ENCODE measurements at places on chromosomes 12 and 14.

- DNase-seq = no peak
Observed at GRCh38 chr12:55827806-55828205, 1.6 kb downstream of the DNAJC14 start.

DNA sequence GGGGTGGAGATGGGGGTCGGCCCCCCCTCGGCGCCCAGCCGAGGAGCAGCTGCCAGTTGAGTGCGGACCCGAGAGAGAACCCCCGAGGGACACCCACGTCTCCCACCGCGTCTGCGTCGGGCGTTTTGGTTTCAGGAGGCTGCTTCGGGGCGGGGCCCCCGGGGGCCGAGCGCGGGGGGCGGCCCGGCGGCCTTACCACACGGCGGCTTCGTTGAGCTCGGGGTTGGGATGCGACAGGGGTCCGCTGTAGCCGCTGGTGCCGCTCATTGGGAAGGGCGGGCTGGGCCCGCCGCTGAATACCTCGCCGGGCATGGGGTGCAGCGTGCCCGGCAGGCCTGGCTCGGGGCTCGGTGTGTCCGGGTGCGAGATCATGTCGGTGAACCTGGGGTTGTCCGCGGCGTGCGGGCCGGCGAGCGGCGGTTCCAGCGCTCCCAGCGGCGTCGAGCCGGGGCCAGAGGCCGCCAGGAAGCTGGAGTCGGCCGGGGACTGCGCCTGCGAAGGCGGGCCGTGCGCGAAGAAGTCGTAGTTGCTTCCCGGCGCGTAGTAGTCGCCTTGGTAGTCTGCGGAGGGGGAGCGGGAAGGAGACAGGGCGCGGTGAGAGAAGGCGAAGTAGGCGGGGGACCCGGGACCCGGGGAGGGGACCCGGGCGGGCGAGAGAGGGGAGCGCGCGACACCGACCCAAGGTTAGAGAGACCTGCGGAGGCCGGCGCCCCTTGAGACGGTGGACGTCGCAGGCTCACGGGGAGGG is 8.5 kb downstream of the LHX5 start:
- no peak for DNase-seq

- DNase-seq = peak; percentile 18
Observed at GRCh38 chr14:88168498-88169165, 154.4 kb downstream of the KCNK10 start.

DNA sequence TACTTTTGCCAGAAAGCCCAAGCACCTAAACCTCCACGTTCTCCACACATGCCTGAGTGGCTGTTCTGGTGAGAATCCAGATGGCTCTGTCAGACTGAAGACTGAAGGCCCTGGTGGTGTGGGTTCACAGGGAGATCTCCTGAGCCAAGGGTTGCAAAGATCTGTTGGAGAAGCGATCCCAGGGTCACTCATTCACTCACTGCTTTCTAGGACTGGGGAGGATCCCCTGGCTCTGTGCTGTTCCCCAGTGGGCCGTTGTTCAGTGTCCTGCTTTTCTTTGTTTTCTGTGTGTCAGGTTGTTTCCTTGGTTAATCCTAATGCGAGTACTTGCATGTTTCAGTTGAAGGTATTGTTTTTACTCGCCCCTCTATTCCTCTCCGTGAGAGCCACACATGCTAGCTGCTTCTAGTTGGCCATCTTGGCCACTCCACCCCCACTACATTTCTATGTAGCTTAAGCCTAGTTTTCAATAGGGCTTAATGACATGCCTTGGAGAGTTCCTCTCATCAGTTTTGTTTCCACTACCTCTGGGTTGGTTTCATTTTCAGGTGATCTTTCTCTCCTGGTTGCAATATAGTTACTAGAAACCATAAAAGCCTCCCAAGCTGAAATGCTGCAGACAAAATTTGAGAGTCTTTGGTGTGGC is 144.5 kb upstream of the SLC38A2 start:
- DNase-seq = no peak

DNA sequence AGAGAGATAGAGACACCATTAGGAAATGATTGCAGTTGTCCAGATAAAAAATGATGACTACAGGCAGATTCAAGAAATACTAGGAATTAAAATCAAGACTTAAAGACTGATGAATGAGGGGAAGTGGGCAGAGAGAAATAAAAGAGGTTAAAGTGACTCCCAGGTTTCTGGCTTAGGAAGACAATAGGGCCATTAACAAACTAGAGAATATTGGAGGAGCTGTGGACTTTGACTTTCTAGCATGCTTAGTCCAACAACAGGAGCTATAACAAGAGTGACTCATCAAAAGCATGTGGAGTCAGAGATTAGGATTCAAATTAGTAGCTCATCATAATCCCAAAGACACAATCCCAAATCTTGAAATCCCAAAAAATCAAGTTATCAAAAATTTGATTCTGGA is 101.5 kb downstream of the BMP4 start:
- no peak for DNase-seq

DNA sequence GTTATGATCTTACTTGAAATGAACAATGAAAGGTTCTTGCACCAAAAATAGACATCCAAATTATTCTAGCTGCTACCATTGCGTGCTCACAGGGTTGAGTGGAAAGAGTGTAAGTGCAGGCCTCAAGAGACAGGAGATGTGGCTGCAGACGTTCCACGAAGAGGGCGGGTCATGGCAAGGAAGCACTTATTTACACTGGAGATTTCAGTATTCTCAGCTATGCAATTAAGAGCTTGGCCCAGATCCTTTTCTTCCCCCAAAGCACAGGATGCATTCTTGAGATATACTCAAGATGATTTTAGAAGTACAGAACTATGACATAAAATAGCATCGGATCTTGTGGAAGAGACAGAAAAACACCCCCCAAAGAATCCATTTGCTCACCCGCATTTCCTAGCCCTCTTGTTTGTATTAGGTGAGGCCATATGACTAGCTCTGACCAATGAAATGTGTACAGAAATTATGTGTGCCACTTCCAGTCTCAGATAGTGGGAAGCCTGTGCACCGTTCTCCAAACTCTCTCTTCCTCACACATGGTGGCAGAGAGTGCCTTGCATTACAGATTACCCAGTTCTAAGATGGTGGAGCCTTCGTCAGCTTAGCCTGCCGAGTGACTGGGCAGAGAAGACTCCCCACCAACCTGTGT is 261.4 kb downstream of the TTC8 start:
- DNase-seq = no peak

DNA sequence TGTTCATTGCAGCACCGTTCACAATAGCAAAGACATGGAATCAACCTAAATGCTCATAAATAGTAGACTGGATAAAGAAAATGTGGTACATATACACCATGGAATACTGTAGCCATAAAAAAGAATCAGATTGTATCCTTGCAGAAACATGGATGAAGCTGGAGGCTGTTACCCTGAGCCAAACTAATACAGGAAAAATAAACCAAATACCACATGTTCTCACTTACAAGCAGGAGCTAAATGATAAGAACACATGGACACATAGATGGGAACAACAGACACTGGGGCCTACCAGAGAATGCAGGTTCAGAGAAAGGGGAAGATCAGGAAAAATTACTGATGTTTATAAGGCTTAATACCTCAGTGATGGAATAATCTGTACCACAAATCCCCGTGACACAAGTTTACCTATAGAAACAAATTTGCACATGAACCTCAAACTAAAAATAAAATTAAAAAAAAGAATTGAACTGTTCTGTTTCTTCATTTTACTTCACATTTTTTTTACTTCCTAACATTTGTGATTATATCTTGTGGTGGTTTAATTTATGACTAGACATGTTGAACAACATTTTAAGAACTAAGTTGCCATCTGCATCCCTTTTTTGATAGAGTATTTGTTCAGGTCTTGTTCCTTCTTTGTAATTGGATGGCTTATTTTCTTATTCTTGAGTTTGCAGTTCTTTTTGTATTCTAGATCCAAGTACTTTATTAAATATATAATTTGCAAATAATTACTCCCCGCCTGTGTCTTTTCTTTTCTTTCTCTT is 835.2 kb downstream of the FSCB start:
- DNase-seq = no peak

GRCh38 chr12:85626001-85626783 is 210.0 kb downstream of the RASSF9 start:
- DNase-seq = no peak

DNA sequence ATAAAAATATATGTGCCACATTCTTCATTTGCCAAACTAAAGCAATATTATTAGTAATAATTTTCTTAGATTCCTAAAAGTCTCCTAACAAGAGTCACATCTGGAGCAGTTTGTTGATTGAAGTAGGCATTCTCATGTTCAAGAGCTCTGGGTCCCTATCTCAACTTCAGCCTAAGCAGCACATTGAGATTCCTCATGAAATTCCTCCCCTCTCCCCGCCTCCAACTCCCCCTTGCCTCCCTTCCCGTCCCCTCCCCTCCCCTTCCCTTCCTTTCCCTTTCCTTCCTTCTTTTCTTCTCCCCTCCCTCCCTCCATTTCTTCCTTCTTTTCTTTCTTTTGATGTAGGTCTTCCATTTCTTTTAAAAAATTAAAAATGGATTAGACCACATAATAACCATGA is 48.7 kb upstream of the NAV3 start:
- DNase-seq = no peak

GRCh38 chr14:75769047-75769685 is 108.1 kb downstream of the TTLL5 start:
- DNase-seq = no peak

GRCh38 chr12:95465275-95465674 is 8.7 kb upstream of the METAP2 start:
- no peak for DNase-seq

GRCh38 chr12:122111089-122111641 is 32.6 kb downstream of the MLXIP start:
- DNase-seq = no peak

DNA sequence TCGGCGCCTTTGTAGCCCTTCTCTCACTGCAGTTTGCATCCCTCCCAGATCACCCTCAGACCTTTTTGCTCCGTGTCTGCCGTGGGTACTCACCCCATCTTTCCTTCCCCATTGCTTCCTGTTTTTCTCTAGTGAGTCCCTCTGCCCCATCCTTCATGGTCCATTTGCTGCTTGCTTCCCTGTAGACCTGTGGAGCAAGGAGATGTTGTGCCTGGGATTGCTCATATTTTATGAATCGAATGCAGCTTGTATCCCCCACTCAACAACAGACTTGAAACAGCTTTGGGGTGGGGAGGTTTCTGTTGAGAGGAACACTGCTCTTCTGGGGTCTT is 661 bp downstream of the DENR start:
- no peak for DNase-seq

DNA sequence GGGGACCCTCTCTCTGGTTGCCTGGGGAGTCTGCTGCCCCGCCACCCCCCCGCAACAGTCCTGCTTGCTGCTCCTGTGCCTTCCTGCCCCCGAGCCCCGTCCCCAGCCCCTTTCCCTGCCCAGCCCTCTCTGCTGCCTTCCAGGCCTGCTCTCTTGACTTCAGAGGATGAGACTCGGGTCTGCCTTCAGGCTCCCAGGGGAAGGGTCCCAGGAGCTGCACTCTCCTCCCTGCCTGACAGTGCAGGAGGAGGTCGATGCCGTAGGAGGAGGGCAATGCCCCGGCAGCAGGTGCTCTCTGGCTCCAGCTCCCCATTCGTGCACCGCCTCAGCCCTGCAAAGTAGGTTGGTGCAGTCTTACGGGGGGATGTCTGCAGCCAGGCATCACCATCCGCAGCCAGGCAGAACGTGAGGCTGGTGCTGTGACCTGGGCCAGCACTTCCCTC is 185.1 kb upstream of the C14orf180 start:
- DNase-seq = no peak

DNA sequence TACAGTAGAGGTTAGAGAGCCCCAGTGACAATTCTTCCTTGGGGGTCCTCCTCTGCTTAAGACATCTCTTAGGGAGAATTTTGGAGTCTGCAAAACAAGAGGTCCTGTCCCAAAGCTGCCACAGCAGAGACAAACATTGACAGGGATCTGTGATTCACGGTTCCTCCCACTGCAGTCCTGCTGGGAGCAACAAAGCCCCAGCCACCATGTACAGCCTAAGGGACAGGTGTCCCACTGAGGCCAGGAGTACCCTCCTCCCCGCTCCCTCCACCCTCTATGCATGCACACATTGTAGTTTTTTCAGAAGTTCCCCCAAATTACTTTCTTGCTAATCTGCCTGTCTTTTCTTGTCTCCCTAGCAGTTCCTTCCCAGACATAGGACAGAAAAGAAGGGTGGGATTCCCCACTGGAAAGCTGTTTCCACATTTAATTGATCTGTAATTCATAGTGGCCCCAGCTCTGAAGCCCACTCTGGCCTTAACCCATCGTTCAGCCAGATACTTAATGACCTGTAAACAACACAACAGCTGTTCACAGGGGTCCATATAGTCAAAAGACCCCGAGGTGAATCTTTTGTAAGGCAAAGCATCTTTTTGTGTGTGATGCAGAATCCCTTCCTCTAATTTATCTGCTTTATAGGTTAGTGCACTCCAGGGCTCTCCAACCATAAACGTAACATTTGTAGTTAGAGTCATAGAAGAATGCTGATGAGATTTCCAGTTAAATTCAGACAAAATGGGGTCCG is 13.9 kb upstream of the PRICKLE1 start:
- DNase-seq = no peak

DNA sequence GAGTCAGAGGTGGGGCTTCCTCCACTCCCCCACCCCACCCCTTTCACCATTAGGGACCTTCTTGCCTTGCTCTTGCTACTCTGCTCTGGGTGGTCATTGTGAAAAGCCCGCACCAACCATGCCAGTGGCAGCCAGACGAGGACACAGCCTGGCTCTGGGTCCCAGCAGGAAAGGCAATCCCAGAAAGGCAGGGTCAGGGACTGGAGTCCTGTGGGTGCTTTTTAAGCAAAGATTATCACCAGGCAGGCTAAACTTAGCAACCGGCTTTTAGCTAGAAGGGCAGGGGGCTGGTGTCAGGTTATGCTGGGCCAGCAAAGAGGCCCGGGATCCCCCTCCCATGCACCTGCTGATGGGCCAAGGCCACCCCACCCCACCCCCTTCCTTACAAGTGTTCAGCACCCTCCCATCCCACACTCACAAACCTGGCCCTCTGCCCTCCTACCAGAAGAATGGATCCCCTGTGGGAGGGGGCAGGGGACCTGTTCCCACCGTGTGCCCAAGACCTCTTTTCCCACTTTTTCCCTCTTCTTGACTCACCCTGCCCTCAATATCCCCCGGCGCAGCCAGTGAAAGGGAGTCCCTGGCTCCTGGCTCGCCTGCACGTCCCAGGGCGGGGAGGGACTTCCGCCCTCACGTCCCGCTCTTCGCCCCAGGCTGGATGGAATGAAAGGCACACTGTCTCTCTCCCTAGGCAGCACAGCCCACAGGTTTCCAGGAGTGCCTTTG is 1.2 kb upstream of the GAPDH start:
- DNase-seq = no peak

DNA sequence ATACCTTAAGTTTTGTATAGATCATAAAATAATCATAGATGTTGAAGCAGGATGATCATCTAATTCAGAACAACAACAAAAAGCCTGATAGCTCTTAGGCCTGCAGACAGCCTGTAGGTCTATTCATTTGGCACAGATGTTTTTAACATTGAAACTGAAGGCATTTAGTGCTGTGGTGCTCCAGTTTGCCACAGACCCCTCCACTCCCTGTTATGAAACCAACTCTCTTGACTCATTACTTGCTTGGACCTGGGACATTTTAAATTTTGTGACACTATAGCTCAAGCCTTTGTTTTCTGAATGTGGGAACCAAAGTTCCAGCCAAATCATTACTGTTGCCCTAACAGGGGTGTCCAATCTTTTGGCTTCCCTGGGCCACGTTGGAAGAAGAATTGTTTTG is 9.1 kb downstream of the PRKCH start:
- no peak for DNase-seq

All from stimulated activated CD8-positive, alpha-beta memory T cell treated with anti-CD3 and anti-CD28 coated beads, Interleukin-4, amount 100 ng/mL, for 4 hours (primary cell).